ENCODE measurements at places on chromosomes 13 and 19.

DNA sequence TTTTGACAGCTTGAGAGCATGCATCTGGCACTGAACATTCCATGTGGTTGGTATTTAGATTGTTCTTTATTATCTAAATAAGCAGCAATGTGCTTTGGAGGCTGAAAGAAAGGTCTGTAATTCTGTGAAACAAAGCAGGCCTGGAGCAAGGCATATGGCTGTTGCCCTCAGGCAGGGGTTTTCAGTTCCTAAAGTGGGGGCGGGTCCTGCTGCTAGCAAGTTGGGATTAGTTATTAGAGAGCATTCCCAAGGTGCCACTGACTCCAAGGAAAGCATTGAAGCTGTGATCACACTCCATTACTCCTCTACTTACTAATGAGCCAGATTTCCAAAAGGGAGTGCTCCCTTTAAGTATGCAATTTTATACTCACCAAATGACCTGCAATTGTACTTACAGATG is 432.2 kb downstream of the OLFM4 start:
- DNase-seq: no peak

GRCh38 chr19:50016225-50016807 is 8.9 kb downstream of the VRK3 start:
- DNase-seq: no peak

DNA sequence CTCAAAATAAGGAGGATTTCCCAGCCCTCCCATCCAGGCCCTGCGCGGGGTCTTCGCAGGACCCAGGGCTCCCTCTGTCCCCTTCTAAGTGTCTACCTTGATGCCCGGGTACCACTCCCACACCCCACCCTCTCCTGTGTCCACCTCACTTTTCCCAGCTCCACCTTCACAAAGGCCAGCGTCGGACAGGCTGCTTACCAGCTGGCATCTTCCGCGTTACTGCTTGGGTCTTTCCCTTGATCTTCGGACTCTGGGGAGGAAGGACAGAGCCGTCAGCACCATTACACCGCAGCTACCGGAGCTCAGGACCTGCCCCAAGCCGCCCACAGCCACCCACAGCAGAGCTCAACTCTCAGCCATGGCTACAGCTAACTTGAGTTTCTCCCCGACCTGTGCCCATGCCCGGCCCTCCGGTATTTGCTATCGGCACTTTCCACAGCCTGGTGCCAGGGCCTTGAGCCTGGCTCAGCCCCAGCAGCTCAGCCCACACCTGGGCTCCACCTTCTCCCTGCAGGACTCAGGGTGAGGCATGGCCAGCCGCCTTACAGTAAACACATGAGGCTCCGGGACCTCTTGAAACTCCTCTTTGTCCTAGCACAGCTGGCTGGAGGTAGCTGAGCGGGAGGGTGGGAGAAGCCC is 3.8 kb downstream of the C13orf46 start:
- DNase-seq: no peak

GRCh38 chr19:6963937-6964336 is 57.3 kb downstream of the MBD3L2B start:
- DNase-seq: peak; percentile 11

- no peak for DNase-seq
Observed at GRCh38 chr19:36086326-36086725, 24.6 kb upstream of the OVOL3 start.

DNA sequence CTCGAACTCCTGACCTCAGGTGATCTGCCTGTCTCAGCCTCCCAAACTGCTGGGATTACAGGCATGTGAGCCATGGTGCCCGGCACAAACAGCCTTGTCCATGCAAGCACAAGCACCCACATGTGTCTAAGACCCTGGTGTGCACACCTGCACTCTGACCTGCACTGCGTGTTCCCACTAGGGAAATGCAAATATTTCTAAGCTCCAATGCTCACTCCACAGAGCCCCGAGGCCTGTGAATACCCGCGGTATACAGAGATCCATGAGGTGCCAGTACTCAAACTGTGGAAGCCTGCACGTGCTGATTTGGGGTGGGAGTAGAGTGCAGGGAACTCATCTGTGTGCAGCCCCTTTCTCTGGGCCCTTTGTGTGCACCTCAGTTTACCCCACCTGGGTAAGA is 14.7 kb downstream of the GADD45B start:
- DNase-seq: no peak

GRCh38 chr19:18499055-18499775 is 22.7 kb downstream of the ELL start:
- no peak for DNase-seq

GRCh38 chr19:34269968-34270621 is 15.7 kb downstream of the GARRE1 start:
- DNase-seq: peak; percentile 89

- no peak for DNase-seq
Observed at GRCh38 chr19:16118489-16119033, 6.9 kb downstream of the RAB8A start.

DNA sequence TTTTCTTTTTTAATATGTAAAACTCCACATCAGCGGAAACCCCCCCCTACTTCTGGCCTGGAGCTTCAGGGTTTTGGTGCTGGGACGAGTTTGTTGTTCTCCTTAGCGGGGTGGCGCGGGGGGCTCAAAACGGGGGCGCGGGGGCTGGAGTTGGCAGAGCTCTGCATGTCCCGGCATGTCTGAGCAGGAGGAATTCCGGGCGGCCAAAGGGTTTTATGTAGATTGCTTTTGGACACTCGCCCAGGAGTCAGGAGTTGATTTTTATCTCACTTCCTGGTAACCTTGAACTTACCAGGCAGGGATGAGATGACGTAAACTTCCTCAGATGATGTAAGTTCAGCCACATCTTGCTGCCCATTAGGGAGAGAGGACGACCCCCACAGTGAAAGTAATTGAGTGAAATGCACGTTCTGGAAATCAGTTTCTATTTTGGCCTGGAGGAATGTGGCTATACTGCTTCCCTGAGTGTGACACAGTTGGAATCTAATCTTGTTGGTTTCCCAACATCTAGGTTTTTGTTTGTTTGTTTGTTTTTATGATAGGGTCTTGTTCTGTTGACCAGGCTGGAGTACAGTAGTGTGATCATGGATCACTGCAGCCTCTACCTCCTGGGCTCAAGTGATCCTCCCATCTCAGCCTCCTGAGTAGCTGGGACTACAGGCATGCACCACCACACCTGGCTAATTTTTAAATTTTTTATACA is 21.0 kb upstream of the GDF15 start:
- DNase-seq: no peak

- DNase-seq: no peak
Observed at GRCh38 chr19:22622901-22623840, 11.0 kb upstream of the ZNF492 start.

DNA sequence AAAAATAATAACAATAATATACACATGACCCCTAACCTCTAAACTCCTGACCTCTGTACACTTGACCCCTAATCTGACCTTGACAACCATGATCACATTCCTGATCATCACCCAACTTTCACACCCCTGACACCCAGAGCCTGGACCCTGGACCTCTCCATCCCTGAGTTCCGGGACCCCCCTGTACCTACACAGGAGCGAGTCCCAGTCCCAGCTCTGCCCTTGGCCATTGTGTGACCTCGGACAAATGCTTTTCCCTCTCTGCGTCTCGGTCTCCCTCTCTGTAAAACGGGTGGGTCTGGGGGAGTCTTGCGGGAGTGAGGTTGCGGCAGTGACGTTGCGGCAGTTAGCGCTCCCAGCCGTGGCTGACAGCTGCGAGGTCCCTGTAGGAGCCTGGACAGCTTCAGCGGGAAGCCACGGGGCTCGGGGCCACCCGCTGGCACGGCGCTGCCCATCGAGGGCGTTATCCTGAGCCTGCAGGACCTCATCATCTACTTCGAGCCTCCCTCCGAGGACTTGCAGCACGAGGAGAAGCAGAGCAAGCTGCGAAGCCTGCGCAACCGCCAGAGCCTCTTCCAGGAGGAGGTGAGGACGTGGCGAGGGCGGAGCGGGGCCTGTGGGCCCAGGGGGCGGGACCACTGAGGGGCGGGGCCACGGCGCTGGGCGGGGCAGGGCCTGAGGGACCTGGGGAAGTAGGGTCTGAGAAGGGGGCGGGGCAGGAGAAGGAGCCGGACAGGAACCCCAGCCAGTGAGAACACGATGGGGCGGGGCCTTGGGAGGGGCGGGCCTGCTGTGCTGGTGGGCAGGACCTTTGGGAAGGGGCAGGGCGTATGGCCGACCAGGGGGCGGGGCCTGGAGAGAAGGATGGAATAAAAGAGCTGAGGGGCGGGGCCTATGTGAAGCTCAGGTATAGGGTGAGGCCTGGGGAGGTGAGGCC is 19.2 kb downstream of the RYR1 start:
- DNase-seq: no peak

- DNase-seq: no peak
Observed at GRCh38 chr13:35906636-35907035, 224.5 kb downstream of the DCLK1 start.

DNA sequence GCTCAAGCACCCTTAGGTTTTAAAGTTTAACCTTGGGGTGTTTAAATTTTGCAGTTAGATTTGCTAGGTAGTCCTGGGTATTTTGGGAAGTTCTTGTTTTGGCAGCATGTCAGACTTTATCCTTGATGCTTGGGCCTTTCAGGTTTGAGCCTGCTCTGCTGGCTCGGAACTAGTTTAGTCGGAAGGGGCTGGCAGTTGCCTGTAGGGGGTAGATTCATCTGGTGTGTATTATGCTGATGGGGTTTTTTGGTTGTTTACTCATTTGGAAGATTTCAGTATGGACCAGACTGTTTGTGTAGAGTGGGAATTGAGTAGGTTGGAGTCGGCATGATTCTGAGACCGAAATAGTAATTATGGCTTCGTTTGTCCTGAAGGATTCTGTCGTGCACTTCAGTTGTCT is 15.1 kb downstream of the ILF3 start:
- DNase-seq: no peak

- DNase-seq: no peak
Observed at GRCh38 chr13:65727070-65727469, 1503.1 kb downstream of the PCDH9 start.

- DNase-seq: no peak
Observed at GRCh38 chr19:38152461-38153379, 71.3 kb downstream of the DPF1 start.
